Right lobe of liver (tissue), 6 donors: ENCODE measurements at places on chromosomes 13 and 19. TPM values are rescaled to one million over a fixed set of nuclear protein-coding genes. Genes with fewer than 3 reads are reported as not detected.

The TEX26 gene
- 0.37 TPM for total RNA-seq

The CAPN12 gene
- total RNA-seq, result 9.2 TPM

The DMKN gene
- 3.5 TPM for total RNA-seq

The ZNF726 gene
- total RNA-seq, result 0.91 TPM

The ZNF20 gene
- 0.98 TPM for total RNA-seq

The CPT1C gene
- 1.5 TPM for total RNA-seq

The MTUS2 gene
- total RNA-seq, result 0.59 TPM

The SIGLEC8 gene
- total RNA-seq, result 1.4 TPM

The SLC25A42 gene
- 77.8 TPM for total RNA-seq

The JAK3 gene
- total RNA-seq, result 5.5 TPM

The TSHZ3 gene
- total RNA-seq, result 1.2 TPM

The CCNA1 gene
- total RNA-seq, result not detected

The KL gene
- 0.47 TPM for total RNA-seq

The GNG7 gene
- 1.9 TPM for total RNA-seq

The TTYH1 gene
- not detected for total RNA-seq
